A673 (cell line): ENCODE measurements at places on chromosomes 12 and 14. TPM values are rescaled to one million over a fixed set of nuclear protein-coding genes. Genes with fewer than 3 reads are reported as not detected.

Gene TMEM233
- total RNA-seq: 10.7 and 15.5 TPM in 2 replicates

Gene ANKS1B
- 0.99 and 1.1 TPM in 2 replicates for total RNA-seq

Gene KRT71
- not detected in 2 replicates for total RNA-seq

Gene ATL1
- 9.8 and 11.4 TPM in 2 replicates for total RNA-seq

Gene ESRRB
- total RNA-seq: 0.47 and 1.2 TPM in 2 replicates

- no peak for DNase-seq
Observed at GRCh38 chr14:99268810-99269707, 2.9 kb downstream of the BCL11B start.

GRCh38 chr12:44385964-44386363 lies 490.2 kb downstream of the NELL2 start:
- DNase-seq: no peak

DNA sequence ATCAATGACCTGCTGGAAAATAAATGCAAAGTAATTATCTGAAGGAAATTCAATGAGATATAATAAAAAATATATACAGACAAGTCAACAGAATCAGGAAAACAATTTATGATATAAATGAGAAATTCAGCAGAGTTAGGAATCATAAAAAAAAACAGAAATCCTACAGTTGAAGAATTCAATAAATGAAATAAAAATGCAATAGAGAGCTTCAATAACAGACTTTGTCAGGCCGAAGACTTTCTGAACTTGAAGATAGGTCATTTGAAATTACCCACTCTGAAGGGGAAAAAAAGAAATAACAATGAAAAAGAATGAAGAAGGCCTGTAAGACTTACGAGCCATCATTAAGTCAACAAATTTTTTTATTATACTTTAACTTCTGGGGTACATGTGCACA lies 15.5 kb upstream of the GARIN2 start:
- DNase-seq: no peak

- no peak for DNase-seq
Observed at GRCh38 chr14:104307246-104307626, 168.8 kb downstream of the KIF26A start.

GRCh38 chr12:107242189-107242588 lies 148.8 kb upstream of the CRY1 start:
- peak; percentile 66 for DNase-seq

DNA sequence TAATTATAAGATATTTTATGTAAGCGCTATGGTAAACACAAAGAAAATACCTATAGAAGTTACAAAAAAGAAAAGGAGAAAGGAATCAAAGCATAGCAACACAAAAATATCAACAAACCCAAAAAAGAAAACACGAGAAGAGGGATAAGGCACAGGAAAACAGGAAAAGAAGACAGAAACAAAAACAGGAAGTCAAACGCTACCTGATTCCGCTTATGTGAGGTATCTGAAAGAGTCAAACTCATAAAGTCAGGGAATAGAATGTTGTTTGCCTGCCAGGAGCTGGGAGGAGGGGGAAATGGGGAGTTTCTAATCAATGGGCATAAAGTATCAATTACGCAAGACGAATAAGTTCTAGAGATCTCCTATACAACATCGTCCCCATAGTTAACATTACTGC lies 39.9 kb upstream of the GPR132 start:
- DNase-seq: no peak

- no peak for DNase-seq
Observed at GRCh38 chr12:121688966-121689365, 19.5 kb upstream of the MORN3 start.
